Activated CD8-positive, alpha-beta memory T cell treated with anti-CD3 and anti-CD28 coated beads for 4 hours (primary cell): ENCODE measurements at places on chromosomes 6 and 20.

DNA sequence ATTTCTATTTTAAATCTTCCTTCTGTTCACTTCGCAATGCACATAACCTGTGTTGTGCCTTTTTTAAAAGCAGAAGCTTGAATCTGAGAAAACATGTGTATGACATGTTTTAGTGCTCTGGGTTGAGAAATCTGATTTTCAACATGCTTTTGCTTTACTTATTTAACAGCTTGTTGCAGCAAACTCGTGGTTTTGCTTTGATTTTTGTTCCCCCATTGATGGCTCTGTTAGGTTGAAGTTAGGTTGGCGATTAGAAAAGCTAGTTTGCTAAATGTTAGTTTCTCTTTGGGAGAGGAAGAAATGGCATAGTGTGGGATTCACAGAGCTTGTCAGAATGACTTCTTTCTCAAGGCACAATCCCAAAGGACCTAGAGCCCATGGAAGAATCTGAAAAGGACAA, 170.8 kb downstream of the TMEM242 start:
- no peak for DNase-seq

DNA sequence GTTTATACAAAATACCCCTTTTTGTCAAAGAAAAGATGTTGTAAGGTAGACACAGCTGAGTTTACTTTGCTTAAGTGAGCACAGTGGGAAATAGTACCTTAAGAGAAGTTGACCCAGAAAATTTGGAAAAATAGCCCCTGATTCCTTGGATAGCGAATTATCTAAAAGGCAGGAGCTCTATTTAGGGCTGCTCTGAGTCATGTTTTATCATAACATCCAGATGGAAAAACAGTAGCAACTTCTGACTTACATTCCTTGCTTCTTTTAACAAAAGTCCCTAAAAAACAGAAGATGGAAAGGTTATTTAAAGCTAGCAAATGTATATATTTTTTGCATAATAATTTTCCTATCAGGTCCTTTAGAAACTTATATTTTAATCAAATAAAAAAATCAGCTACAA, 59.0 kb downstream of the THEMIS start:
- DNase-seq: no peak

- DNase-seq: no peak
Observed at GRCh38 chr6:166595949-166596348, 9.5 kb upstream of the RAMACL start.

DNA sequence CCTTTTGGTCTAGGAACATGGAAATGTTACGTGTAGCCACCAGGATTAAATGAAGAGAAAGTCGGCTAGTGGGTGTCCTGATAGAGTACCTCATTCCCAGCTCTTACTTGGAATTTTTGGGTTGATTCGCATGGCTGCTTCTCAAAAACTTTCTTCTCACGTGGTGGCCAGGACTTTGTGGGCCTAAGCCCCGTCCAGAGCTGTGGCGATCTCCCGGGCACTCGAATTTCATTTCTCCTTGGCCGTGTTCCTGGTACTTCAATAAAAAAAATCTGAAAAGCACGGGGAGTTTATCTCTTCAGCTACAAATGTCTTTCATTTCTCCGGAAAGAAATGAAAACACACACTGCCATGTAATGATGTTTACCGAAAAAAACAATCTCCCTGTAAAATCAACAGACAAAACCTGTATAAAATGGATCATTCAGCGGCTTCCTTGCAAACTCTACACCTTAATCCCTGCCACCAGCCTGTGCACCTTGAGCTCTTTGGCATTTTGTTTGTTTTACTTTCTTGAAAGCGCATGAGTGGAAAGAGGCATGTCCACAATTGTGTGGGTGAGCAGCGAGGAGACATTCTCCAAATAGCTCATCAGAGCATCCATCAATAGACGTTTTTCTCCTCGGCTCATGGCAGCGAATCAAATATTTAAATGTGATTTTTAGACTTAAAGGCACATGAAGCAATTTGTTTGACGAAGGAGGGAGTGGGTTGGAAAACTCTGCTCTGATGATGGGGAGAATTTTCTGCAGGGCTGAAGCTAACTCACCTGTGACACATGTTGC, 173.1 kb downstream of the TFAP2C start:
- no peak for DNase-seq

DNA sequence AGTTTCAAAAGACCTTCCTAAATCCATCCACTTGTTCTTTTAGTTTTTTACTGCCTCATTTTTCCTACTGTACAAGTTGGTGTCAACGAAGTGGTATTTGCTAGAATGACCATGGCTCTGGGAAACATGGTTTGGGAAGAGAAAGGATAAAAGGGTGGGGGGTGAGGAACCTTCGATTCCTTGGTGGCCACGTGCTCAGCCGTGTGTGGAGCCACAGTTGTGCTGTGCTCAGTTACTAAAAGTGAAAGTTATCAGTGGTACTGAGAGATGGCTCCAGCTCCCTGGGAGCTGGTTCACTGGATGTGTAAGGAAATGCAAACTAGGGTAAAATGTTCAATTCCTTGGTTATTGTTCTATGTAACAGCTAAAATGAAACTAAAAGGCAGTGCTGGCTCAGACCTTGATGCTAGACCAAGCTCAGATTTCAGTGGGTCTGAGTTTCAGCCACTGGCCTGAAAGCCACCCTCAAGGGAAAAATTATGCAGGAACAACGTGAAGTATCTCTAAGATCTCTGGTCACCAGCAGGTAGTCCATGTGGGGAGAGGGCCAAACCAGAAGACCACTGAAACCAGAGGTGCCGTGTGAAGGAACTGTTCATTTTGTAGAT, 7.4 kb upstream of the SLC22A2 start:
- no peak for DNase-seq
